T-helper 17 cell (primary cell): ENCODE measurements at places on chromosomes 3 and 15. TPM values are rescaled to one million over a fixed set of nuclear protein-coding genes. Genes with fewer than 3 reads are reported as not detected.

Gene TRIM71
- total RNA-seq: 0.03 TPM

Gene TMEM45A
- 0.65 TPM for total RNA-seq

Gene PLSCR5
- not detected for total RNA-seq

Gene BLM
- total RNA-seq: 8.8 TPM

Gene SMARCC1
- 104 TPM for total RNA-seq

Gene RBP2
- total RNA-seq: not detected

Gene CRELD1
- total RNA-seq: 20.0 TPM

Gene ATP2C1
- total RNA-seq: 57.9 TPM

Gene PLA2G4D
- not detected for total RNA-seq

Gene GNAT1
- total RNA-seq: not detected

Gene CD200
- 2.8 TPM for total RNA-seq

Gene MORF4L1
- total RNA-seq: 373 TPM

Gene CLEC3B
- not detected for total RNA-seq

Gene MYRIP
- total RNA-seq: not detected

Gene RNU6-1
- not detected for total RNA-seq

Gene ELL3
- total RNA-seq: 0.97 TPM

Gene NEK10
- 1.7 TPM for total RNA-seq

Gene SNTN
- total RNA-seq: not detected

Gene P2RY13
- 0.26 TPM for total RNA-seq

Gene ZCWPW2
- 0.30 TPM for total RNA-seq

Gene RPL39L
- total RNA-seq: 5.8 TPM

Gene CISH
- 63.4 TPM for total RNA-seq

Gene CAND2
- 1.6 TPM for total RNA-seq

Gene UPK1B
- not detected for total RNA-seq

Gene MCTP2
- total RNA-seq: 23.1 TPM

Gene TMEM40
- 2.8 TPM for total RNA-seq

Gene ETV5
- 0.70 TPM for total RNA-seq

Gene PCBP4
- 28.7 TPM for total RNA-seq

Gene RYR3
- 0.23 TPM for total RNA-seq

Gene ATP13A5
- total RNA-seq: not detected

Gene HEMK1
- total RNA-seq: 25.1 TPM

Gene RPP25
- total RNA-seq: 0.99 TPM

Gene ZMYND10
- total RNA-seq: 1.3 TPM

Gene C15orf40
- 12.9 TPM for total RNA-seq

Gene TMCO5A
- not detected for total RNA-seq

Gene C15orf61
- total RNA-seq: 8.7 TPM

Gene DYNLT2B
- 4.8 TPM for total RNA-seq

Gene HTR3E
- not detected for total RNA-seq

Gene HCLS1
- 277 TPM for total RNA-seq

Gene ECE2
- not detected for total RNA-seq

Gene GOLGA8H
- total RNA-seq: not detected

Gene ALDH1A3
- total RNA-seq: not detected

Gene TATDN2
- total RNA-seq: 56.8 TPM

Gene TSC22D2
- total RNA-seq: 51.6 TPM

Gene CDHR4
- 0.37 TPM for total RNA-seq

Gene ALG1L2
- 1.9 TPM for total RNA-seq

Gene CYP1A1
- total RNA-seq: not detected

Gene PIF1
- total RNA-seq: 0.44 TPM

Gene WNT7A
- 10.1 TPM for total RNA-seq

Gene CLDN16
- total RNA-seq: not detected

Gene KLHL6
- 29.3 TPM for total RNA-seq

Gene CLDN18
- not detected for total RNA-seq

Gene AGBL1
- total RNA-seq: not detected

Gene SRGAP3
- total RNA-seq: 1.8 TPM

Gene HCN4
- total RNA-seq: not detected

Gene RBM15B
- total RNA-seq: 28.2 TPM

Gene LRRIQ4
- total RNA-seq: not detected
